ENCODE measurements at places on chromosomes 1 and 21.

DNA sequence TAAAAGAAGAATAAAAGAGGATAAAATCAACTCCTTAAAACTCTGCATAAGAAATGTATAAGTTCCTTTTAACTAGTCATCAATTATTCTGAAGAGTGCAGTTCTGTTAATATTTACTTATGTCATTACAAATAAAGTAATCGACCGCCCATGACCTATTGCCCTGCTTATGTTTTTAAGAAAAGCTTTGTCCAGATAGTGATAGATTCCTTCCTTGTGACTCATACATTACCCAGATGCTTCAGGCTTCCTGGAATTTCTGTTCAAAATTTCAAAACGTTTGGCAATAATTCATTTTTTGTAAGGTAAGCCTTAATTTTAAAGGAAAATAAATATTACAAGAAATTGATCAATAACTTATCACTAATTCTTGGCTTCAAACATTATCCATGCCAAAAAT is 918.2 kb upstream of the ADGRL2 start:
- DNase-seq, result no peak

GRCh38 chr1:155000411-155000725 is 2.2 kb upstream of the ZBTB7B start:
- DNase-seq, result peak; percentile 76

DNA sequence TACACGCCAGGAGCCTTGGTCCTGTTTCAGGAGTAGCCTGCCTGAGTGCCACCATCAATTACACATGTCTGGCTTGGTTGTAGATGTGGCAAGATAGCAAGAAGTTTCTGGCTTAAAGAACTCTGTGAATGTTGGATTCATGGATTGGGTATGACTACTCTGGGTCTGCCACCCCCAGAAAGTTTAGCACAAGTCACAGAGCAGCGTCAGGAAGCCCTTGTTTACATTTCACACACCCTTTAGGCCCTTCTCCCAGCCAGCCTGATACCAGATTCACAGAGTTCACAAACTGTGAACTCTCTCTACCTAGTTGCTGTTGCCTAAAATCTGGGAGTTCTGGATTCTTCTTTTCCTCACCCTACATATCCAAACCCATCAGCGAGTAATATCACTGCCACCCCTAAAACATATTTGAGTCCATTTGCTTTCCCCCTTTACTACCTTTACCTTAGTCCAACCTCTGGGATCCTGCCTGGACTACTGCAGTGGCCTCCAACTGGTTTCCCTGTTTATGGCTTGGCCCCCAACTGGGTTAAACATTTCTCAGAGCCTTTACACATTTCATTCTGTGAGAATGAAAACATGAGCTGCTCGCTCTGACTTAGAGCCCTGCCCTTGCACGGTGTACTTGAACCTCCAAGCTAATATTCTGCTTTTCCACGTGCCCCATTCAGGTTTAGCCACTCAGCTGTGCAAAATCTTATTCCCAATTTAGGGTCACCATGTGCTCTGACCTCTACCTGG is 4.1 kb upstream of the CCDC24 start:
- no peak for DNase-seq

DNA sequence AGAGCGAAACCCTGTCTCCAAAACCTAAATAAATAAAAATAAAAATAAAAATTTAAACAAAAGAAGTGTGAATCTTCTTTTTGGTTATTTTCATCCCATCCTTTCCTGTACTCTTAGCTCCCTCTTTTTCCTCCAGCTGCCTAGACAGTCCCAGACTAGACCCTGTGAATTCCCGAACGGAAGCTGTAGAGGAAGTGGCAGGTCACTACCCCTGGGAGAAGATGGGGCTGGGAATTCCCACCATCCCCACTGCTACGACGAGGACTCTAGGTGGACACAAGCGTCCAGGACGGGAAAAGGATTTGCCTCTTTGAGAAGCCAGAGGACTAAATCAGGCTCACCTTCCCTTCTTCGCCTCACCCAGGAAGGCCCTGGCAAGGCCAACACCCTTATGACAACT is 12.6 kb downstream of the RHBDL2 start:
- DNase-seq, result no peak

DNA sequence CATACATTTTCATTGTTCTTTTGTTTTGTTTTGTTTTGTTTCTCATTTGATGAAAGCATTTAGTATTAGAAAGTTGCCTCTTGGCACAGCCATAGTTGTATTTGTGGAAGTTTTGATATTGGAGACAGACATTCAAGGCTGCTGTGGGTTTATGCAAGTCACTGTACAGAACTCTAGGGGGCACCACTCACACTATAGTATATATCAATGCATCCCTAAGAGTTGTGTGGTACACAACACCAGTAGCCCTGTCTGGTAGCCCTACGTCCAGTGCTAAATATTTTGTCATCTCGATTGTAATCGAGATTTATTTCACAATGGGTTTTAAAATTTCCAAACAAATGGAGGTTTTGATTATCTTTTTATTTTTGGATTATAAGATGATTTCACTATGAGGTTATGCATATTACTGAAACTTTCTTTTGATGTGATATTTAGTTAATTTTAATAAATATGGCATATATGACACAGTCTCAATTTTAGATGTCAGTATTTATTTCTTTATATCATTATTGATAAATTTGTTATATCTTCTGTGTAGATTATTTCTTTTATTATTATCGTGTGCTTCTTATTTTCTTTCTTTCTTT is 112.2 kb downstream of the NR5A2 start:
- DNase-seq, result peak; percentile 45

- no peak for DNase-seq
Measured at GRCh38 chr1:173603056-173603591, at the start of gene SLC9C2. Gene SLC9C2 (minus strand): TSS chr1:173603072. CDS start chr1:173601776, 1,296 bp downstream.

GRCh38 chr1:84836145-84836544 is 56.9 kb downstream of the LPAR3 start:
- no peak for DNase-seq

Measured in activated CD8-positive, alpha-beta T cell treated with anti-CD3 and anti-CD28 coated beads for 36 hours (primary cell).